ENCODE measurements at places on chromosomes 5 and 9.
A peak's percentile ranks its signal among the peaks of the same experiment; 100 is the strongest.

DNA sequence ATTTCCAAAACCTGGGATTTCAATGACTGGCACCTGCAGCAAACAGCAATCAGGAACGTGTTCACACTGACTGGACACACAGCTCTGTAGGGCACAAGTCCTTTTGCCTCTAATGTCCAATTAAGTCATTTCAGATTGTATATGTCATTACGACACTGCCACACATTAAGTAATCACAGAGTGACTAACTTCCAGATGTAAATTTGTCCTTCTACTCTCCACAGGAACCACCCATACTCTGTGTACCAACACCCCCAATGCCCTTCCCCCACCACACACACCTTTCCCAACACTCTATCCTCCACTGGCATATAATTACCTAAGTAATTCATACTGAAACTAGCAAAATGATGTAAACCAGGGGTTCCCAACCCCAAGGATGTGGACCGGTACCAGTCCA lies 30.5 kb downstream of the LARS1 start:
- no peaks in the 10 kb centered on the region for H3K27me3 ChIP-seq
- H3K4me1 ChIP-seq = no peaks in the 10 kb centered on the region
- no peak overlapping the region for H3K27ac ChIP-seq

DNA sequence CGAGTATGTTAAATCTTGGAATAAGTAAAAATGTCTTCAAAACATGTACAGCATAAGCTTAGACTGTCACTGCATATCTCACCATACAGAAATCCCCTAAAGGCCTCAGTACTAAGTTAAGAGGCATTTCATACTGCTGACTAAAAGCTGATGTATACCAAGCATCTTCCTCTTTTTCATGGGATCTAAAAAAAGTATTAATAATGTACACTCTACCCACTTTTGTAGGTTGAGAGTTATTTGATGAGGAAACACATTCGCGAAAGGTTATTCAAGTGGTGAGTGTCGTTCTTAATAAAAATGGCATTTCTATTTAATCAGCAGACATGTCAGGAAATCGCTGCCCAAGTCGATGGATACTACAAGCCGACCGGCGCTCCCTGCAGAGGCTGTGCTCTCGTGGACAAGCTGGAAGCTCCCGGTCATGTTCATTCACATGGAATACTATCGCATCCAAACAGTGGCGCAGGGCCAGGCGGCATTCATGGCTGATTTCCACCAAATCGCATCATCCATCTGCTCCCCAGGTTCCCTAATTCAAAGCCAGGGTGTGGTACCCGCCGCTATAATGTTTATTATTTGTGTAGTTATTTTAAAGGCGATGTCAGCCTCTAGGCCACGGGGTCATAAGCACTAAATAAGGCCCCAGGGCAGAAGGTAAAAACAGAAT lies 724 bp downstream of the SGTB start:
- no peaks in the 10 kb centered on the region for H3K36me3 ChIP-seq
- H3K27me3 ChIP-seq = no peaks in the 10 kb centered on the region
- H3K4me1 ChIP-seq = peaks cover 9% of the 10 kb centered on the region
- DNase-seq = peak; percentile 14

DNA sequence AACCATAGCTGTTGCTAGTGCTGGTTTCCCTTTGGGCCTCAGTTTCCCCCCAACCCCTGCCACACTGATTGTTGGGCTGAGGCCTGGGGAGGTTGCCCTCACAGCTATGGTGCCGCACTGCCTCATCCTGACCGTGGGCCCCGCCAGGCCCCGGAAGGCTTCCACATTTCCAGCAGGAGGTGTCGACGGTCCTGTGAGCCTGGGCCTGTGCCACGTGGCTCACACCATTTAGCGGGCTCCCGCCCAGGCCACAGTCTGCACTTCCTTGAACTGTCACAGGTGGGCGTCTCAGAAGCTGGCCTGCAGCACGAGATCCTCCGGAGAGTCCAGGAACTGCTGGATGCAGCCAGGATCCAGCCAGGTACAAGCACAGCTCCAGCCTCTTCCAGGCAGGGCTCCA lies 45.7 kb downstream of the LRSAM1 start:
- DNase-seq = no peak
- no peak overlapping the region for H3K4me3 ChIP-seq
- no peak overlapping the region for H3K27ac ChIP-seq
- peaks cover 18% of the 10 kb centered on the region for H3K36me3 ChIP-seq

DNA sequence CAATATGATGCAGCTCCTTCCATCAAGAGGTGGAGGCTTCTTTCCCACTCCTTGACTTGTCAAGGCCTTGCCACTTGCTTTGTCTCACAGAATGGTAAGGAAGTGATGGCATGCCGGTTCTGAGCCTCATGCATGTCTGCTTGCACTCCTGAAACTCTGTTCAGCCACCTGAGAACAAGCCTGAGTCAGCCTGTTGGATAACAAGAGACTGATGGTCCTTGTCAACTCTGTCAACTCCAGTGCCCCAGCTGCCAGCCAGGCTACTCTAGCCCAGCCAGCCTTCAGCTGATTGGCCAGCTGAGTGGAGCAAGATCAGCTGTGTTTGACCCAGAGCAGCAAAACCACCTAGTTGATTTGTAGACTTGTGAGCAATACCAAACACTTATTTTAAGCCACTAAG lies 4.4 kb upstream of the TENT4A start:
- no peak overlapping the region for H3K4me3 ChIP-seq
- no peaks in the 10 kb centered on the region for H3K27me3 ChIP-seq
- no peaks in the 10 kb centered on the region for H3K36me3 ChIP-seq
- DNase-seq = no peak

DNA sequence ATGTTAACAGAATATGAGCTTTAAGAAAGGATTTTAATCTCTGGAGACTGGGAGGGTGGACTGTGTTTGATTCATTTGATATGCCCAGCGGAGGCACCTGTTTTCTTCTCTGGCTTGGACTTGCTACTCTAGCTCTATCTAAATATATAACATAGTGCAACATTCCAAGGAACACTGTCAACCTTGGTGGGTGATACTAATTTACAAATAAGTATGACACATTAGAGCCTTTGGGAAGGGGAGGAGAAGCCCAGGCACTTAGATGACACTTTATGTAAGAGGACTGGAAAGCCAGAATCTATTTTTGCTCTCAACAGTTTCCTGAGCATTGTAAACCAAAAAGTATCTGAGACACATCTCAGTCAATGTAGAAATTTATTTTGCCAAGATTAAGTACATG lies 83.4 kb upstream of the SHISAL2B start:
- no peak overlapping the region for H3K4me3 ChIP-seq
- no peak overlapping the region for H3K27ac ChIP-seq
- DNase-seq = no peak

DNA sequence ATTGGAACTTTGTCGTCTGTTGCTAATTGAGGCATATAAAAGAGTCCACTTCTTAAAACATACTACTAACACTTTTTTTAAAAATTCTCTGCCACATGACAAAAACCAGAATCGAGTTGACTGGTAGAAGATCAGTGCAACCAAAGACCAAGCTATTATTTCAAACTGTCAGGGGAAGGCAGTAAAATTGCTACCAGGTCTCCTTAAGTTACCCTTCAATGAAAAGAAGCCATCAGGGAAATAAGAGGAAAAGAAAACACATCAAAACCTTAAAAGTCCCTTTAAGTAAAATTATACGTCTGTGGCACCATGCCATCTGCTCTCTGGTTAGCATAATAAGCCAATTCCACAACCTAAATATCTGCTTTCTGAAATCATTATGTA lies 9.6 kb downstream of the ZNF608 start:
- no peak for DNase-seq
- peaks cover 3% of the 10 kb centered on the region for H3K27me3 ChIP-seq
- no peak overlapping the region for H3K4me3 ChIP-seq
- H3K27ac ChIP-seq = no peak overlapping the region
- peaks cover 42% of the 10 kb centered on the region for H3K4me1 ChIP-seq
- H3K36me3 ChIP-seq = peaks cover 3% of the 10 kb centered on the region

GRCh38 chr5:125877248-125877647 lies 546.0 kb upstream of the GRAMD2B start:
- no peak overlapping the region for H3K4me3 ChIP-seq
- DNase-seq = no peak
- H3K27ac ChIP-seq = no peak overlapping the region

- H3K36me3 ChIP-seq = no peaks in the 10 kb centered on the region
- H3K4me1 ChIP-seq = no peaks in the 10 kb centered on the region
- no peak overlapping the region for H3K4me3 ChIP-seq
- no peak for DNase-seq
These were observed 509.8 kb upstream of the TLE4 start for GRCh38 chr9:79061752-79062616.

- DNase-seq = peak; percentile 79
- H3K4me1 ChIP-seq = peaks cover 18% of the 10 kb centered on the region
- no peaks in the 10 kb centered on the region for H3K27me3 ChIP-seq
- no peak overlapping the region for H3K4me3 ChIP-seq
These were observed 14.3 kb upstream of the NR4A3 start for GRCh38 chr9:99807276-99807852.

- no peak overlapping the region for H3K27ac ChIP-seq
- H3K27me3 ChIP-seq = peaks cover 11% of the 10 kb centered on the region
These were observed 131.5 kb upstream of the PTPN3 start for GRCh38 chr9:109629615-109630014.

DNA sequence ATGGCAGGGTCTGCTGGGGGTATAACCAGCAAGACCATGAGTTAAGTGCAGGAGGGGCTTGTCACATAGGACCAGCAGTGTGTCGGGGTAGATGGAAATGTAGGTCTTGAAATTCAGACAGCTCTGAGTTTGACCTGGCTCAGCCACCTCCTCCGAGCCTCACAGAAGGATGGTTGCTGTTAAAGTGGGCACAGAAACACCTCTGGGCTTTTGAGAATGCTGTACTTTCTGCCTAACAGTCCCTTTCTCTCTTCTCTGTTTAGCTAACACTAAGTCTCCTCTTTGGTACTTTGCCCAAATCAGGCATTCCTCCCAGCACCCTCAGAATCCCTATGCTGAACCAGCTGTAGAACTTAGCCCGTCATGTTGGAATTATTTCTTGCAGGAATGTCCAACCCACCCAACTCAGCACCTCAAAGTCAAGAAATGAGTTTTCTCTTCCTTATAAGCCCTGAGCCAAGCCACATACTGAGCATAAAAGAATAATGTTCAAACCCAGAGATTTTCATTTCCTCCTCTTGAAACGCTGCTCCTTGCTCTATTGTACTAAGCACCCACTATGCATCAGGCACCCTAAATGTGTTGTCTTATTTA lies 41.7 kb upstream of the MATR3 start:
- H3K27me3 ChIP-seq = no peaks in the 10 kb centered on the region
- H3K4me3 ChIP-seq = no peak overlapping the region
- no peaks in the 10 kb centered on the region for H3K36me3 ChIP-seq
- H3K4me1 ChIP-seq = peaks cover 5% of the 10 kb centered on the region
- H3K27ac ChIP-seq = no peak overlapping the region
